ENCODE measurements at places on chromosomes 11 and 22.

- DNase-seq, result no peak
Measured at GRCh38 chr11:111310723-111311122, 12.4 kb downstream of the POU2AF3 start.

GRCh38 chr22:47294576-47294975 lies 532.1 kb downstream of the TBC1D22A start:
- DNase-seq, result no peak

GRCh38 chr11:71066311-71066710 lies 186.1 kb downstream of the SHANK2 start:
- no peak for DNase-seq

DNA sequence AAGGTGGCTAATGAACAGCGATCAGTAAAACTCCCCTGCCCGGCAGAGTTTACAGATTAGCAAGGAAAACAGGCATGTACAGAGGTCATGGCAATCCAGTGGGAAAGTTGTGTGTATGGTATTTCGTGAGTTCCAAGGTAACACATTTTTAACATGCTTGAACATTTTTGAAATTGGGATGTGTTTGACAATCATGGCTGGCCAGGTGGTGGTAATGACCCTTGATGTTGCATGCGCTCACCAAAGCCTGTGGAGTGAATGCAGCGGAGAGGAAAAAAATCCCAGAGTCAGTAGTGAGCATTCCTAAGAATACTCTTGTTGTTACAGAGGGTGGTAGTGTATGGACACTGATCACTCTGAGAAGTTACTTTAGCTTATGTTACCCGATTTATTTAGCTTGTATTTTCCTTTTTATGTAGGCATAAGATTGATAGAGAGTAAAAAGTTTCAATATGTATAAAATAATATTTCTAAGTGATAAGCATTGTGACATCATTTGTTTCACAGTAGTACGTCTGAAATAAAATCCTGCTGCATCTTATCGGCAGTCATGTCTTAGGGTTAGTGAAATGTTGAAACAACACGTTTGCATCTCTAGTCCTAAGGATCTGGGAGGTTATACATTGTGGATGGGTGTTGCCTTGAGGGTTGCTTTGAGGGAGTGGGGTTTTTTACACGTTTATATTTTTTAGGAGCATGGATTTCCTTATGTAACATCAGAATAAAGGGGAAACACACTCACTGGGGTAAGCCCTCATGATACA lies 8.7 kb downstream of the TEAD1 start:
- no peak for DNase-seq

DNA sequence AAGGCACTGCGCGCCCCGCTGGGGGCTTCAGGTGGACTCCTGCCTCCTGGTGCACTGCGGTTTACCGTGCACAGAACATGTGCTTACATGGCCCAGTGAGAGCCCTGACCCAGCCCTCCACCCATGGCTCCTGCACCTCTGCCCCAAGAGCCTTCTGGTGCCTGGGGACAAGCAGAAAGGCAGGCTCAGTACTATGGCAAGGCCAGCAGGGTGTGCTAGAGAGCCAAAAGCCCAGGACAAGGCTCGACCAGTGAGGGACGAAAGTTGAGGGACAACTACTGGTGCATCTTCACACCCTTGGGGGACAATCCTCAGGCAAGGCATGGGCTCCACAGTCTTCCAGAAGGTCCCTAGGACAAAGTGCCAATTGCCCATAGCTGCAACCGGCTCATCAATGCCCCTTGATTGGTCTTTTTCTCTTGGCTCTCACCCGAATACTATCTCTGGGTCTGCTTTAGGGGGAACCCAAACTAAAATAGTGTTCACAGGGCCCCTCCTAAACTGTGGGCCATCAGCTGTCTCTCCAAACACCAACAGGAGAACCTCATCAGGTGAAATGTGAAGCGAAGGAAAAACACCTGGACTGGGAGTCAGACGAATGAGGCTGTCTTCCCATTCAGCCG lies 13.5 kb downstream of the PGA5 start:
- peak; percentile 65 for DNase-seq

GRCh38 chr22:48804811-48805301 lies 1022.8 kb downstream of the BRD1 start:
- no peak for DNase-seq

DNA sequence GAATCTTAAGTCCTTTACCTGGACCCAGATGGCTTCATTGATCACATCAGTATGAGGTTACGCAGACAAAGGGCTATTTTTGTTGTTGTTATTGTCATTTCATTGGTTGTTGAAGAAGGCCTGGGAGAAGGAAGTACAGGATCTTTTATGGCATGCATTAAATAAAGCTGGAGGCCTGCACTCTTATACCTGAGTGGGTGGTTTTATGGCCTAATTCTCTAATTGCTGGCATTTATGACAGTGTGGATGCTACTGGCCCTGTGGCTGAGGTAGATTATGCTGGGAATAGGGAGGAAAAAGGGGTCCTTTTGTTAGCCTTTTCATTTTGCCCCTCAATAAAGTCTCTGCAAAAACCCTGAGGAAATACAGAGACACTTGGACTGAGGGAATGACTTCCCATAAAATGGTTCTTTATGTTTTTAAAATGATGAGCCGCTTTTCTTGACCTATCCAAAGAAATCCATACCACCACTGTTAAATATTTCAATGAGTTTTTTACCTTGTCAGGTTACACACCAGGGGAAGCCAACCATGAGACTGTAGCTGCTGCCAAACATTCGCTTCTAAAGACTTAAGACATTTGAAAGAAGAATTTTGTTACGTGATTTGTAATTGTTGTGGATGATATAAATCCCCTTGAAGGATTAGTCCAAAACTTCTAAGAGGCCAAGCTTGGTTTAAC lies 6.8 kb downstream of the KMT2A start:
- DNase-seq, result no peak

DNA sequence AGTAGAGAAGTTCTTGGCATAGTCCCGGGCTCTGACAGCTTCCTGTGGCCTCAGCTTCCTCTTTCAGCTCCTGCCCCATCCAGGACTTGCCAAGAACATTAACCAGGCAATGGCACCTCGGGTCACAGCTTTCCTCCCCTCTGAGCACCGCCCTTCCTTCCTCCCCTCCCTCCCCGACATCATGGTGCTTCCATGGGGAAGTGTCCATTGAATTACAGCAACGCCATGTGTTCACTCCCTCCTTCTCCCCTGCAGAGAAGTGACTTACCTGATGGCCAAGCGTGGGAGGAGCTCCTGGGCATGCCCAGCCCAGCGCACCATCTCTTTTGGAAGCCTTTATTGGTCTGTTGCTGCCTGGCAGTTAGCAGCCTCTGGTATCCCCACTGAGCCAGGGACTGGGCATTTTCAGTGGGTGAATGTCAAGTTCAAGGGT lies 25.8 kb upstream of the DAGLA start:
- DNase-seq, result no peak

- no peak for DNase-seq
Measured at GRCh38 chr11:28505232-28505631, 397.0 kb downstream of the METTL15 start.

DNA sequence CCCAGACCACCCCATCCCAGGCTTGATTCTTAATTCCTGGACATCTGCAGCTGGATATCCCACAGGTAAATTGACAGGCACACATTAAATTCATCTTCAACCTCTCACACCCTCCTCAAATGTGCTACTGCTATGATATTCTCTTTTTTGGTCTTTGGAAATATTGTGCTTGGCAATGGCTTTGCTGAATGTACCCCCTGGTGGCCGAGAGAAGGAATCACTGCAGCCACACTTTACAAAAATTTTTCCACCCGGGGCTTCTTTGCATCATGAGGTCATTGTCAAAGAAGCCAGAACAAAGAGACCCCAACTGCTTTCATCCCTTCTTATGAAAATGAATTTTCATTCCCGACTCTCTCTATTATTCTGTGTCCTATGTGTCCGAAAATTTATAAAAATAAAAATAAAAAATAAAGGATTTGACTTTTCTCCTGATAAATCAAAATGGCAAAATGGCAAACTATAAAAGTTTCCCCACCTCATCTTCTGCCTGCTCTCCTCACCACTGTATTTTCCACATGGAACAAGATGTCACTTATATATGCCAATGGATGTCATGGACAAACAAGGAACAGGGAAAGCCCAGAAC lies 15.0 kb upstream of the CYB5R2 start:
- no peak for DNase-seq

GRCh38 chr11:61579676-61580270 lies 1.1 kb downstream of the SYT7 start:
- peak; percentile 23 for DNase-seq
